AG09319 (cell line): ENCODE measurements at places on chromosomes 3 and 15.

- no peak for DNase-seq
Measured at GRCh38 chr3:10911350-10912002, 81.1 kb upstream of the SLC6A1 start.

- no peak for DNase-seq
Measured at GRCh38 chr15:39433376-39433775, 147.5 kb upstream of the THBS1 start.

- DNase-seq = no peak
Measured at GRCh38 chr15:85897895-85898717, 103.4 kb upstream of the KLHL25 start.

- no peak for DNase-seq
Measured at GRCh38 chr3:188171682-188172467, 17.9 kb downstream of the LPP start.

DNA sequence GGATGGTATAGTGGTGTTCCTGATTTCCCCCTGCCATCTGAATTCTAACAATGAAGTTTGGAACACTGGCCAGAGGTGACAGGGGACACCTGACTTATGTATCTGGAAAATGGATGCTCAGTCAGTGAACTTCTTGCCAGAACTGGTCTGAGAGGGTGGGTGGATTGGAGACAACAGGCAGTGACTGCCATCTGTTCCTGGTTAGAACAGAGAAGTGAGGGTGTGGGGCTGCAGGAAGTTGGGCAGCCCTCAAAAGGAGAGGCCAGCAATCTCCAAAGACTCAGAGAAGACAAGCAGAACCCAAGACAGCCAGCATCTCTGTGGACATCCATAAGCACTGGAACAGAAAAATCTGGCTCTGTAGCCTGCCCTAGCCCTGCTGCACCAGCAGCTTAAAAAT, 50.5 kb downstream of the ANP32A start:
- no peak for DNase-seq

DNA sequence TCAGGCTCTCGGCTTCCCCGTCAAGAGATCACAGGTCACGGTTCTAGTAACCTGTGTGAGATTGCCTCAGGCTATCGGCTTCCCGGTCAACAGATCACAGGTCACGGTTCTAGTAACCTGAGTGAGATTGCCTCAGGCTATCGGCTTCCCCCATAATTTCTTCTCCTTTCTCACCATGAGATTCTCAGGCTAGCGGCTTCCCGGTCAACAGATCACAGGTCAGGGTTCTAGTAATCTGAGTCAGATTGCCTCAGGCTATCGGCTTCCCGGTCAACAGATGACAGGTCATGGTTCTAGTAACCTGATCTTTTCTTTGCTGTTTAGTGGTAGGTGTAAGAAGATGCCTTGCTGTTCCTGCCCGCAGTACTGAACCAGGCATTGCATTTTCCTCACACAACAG, 418.2 kb upstream of the ZNF717 start:
- no peak for DNase-seq

DNA sequence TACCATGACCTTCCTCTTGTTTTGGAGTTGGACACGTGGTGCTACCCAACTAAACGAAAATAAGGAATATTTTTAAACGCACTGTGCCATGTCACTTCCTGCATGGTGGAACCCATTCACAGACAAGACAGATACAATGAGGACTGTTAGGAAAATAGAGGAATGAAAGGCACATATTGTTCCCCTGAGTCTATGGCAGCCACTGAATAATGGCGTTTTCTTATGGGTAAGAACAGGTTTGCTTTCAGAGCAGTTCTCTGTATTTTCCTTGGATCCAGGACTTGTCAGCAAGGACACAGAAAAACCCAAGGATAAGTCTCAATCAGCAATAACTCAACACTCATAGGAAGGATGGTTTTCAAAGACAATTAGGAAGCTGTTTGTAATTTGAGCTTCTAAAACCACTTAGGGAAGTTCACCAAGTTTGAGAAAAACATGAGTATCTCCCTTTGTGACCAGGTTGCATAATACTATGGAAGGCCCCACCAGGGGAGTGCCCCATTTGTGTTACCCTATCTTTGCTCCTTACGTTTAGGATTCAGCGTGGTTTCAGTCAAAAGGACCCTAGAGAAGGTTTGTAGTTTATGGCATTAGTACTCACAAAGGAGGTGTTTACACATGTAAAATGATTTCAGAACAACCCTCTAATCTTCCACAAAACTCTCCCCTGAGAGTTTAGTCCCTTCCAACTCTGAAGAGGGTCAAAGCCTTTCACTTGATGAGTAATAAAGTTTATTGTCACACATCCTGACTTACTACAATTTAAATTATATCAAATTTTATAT, 487.2 kb upstream of the ATP11B start:
- no peak for DNase-seq

- no peak for DNase-seq
Measured at GRCh38 chr3:46400000-46400734, 6.7 kb downstream of the CCR5AS start.

DNA sequence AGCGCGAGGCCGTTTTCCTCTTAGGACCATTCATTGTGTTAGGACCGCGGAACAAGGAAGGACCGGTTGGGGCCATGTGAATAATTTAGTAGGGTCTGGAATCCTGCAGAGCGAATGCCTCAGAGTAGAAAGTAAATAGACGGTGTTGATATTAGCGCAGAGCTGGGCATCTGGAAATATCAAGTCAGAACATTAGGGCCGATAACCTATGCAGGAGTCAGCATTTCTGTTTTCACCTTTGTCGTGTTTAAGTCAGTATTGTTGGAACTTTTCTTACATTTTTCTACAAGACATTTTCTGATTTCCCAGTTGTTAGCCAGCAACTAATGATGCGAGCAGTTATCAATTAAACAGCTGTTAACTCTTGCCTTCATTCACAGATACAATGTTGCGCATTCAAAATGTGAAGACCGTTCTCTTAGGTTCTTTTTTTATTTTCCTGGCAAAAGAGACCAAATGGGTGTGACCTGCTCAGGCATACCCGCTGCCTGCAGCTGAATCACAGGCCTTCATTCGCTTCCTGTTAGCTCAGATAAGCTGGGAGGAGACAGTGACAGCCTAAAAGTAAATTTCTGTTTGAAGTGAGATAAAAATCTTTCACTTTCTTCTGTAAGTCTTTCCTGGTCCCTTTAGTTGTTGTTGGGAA, 966 bp upstream of the PKM start:
- no peak for DNase-seq

DNA sequence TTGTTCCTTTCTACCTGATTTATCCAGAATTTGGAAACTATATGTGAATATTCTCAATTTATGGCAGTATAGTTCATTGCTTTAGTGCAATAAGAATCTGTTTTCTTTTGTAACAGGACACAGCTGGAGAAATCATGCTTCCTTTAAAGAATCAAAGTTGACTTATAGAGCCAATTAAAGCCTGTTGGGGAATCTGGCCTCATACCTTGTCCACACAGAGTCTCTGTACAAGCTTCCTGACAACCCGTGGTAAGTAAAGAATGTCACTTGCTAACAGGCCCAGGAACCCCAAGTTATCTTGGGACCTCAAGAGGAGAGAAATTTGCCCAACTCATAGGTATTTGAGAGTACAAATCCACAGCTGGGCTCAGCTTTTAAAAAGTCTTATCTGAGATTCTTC, 10.2 kb downstream of the ZNF445 start:
- no peak for DNase-seq

DNA sequence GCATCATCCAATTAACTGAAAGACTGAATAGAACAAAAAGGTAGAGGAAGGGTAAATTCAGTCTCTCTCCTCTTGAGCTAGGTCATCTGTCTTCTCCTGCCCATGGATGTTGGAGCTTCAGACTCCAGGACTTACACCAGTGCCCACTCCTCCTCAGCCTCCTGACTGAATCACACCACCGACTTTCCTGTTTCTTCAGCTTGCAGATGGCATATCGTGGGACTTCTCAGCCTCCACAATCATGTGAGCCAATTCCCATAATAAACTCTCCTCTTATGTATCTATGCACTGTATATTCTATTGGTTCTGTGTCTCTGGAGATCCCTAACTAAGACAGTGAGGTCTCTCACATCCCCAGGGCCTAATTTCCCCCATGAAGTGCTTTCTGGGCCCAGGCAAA, 140.4 kb downstream of the CD47 start:
- DNase-seq = no peak

GRCh38 chr3:190546881-190547510, 33.1 kb downstream of the IL1RAP start:
- no peak for DNase-seq

- DNase-seq = no peak
Measured at GRCh38 chr3:27559381-27559780, 75.2 kb upstream of the SLC4A7 start.

GRCh38 chr15:71136159-71136783, 21.0 kb downstream of the THSD4 start:
- DNase-seq = no peak

DNA sequence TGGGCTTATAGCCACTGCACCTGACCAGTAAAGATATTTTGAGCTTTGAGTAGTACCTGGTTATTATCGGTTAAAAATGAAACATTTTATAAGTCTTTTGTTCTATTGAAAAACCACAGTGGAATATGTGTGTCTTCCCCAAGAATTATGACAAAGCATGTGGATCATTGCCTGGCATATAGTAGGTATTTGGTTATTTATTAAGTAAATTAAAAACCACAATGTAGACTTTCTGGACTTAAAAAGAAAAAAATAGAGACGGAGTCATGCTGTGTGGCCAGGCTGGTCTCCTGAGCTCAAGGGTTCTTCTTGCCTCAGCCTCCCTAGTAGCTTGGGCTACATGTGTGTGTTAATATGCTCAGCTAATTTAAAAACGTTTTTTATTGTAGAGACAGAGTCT, 43.5 kb downstream of the UBE2E2 start:
- DNase-seq = no peak

GRCh38 chr3:135918600-135918999, 46.9 kb upstream of the PPP2R3A start:
- no peak for DNase-seq

DNA sequence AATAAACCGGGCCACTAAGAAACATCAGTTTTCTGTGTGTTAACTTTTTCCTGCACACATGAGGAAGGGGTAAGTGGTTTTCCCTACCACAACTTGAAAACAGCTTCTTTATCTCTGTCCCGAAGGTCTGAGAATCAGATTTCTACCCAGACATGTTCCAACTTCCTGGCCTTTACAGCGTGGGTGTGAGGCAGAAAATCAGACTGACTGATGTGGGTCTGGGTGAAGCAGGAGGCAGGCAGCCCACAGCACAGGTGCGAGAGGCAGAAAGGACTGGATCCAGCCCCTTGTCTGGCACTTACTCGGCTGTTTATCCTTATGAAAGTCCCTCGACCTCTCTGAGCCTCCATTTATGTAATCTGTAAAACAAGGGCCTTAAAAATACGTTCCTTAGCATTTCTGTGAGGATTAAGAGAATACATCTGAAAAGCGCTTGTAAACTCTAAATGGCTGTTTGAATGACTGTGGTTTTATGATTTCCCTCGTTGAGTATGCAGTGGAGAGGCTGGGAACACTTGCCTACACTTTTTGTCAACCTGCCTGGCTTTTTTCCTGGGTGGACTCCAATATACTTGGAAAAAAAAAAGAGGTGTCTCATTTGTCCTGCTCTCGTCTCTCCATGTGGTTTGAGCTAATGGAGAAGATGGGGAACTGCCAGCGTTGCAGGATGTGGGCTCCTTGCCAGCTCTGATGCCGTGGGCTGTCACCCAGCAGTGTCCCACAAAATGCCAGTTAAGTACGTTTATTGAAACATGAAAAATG, 3.1 kb downstream of the AGBL1 start:
- no peak for DNase-seq

GRCh38 chr3:56980243-56980642, 80.2 kb upstream of the SPATA12 start:
- DNase-seq = no peak

GRCh38 chr3:63089751-63090132, 188.4 kb upstream of the SYNPR start:
- DNase-seq = no peak

DNA sequence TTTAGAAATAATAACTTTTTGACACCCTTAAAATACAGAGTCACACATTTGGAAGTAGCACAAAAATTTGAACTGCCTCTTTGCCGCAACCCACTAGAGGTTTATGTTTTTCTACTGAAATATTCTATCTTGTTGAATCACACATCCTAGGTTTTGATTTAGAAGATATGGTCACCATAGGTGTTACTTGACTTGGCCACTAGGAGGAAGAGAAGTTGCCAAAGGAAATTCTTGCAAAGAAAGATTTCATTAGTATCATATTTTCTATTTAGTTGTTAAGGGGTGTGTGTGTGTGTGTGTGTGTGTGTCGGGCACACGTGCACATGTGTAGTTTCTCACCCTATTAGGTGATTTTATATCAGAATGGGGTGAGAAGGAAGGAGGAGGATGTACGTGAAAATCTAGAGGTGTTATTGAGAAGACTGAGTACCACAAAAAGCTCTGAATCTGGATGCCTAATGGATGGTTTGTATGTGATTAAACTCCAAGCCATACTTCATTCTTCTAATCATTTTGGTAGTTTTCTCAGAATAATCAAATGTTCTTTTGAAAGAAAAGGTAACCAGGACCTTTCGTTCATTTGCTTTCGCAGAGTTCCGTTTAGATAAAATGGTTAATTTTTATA, 31.5 kb downstream of the ZFAND6 start:
- no peak for DNase-seq

DNA sequence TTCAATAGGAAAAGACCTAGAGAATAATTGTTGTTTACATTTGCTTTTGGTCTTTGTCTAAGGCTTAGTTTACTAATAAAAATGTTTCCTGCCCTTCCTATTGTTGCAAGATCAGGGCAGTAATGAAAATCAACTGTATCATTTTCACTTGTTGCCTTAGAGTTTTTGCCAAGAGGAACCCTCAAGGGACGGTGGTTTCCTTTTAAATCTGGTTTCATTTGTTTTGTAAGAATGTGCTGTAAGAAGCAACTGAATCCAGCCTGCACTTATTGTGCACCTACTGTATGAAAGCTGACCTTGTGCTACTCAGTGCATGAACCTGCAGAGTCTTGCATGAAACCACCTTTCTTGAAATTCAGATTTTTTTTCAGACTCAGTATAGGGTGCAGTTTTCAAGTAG, 5.3 kb downstream of the IGF1R start:
- DNase-seq = no peak

DNA sequence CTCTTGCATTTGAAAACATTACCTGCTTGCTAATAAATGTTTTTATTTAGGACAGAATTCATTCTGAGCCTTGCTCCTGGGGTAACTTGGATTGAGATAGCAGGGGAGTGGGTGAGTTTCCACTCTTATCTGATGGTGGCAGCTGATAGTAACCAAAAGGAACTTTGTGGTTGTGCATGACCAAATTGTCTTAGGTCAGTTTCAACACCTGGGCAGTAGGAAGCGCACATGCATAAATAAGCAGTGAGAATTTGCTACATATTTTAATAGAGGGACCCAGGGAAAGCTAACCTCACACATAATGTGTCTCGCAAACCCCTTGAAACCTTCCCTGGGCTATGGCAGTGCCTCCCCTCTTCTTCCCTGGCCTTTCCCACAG, 65.4 kb upstream of the XCR1 start:
- no peak for DNase-seq

- DNase-seq = no peak
Measured at GRCh38 chr3:112338021-112338726, 5.2 kb downstream of the CD200 start.

DNA sequence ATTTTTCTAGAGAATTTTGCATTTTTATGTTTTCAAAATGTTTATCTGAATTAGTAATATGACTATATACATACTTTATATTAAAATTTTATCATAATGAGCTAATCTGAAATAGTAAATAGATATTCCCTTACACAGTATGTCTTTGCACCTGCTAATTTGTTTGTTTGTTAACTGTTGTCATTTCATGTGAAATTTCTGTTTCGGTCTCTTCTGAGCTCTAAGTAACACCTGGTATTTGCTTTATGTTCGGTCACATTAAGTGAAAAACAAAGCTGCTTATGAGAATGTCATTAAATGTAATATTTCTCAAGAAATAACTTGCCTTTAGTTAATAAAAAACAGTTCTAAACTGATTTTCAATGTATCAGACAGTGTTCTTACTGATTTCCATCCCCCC, 61.1 kb downstream of the FNDC3B start:
- DNase-seq = no peak
